ENCODE measurements at places on chromosomes 12 and 14.

DNA sequence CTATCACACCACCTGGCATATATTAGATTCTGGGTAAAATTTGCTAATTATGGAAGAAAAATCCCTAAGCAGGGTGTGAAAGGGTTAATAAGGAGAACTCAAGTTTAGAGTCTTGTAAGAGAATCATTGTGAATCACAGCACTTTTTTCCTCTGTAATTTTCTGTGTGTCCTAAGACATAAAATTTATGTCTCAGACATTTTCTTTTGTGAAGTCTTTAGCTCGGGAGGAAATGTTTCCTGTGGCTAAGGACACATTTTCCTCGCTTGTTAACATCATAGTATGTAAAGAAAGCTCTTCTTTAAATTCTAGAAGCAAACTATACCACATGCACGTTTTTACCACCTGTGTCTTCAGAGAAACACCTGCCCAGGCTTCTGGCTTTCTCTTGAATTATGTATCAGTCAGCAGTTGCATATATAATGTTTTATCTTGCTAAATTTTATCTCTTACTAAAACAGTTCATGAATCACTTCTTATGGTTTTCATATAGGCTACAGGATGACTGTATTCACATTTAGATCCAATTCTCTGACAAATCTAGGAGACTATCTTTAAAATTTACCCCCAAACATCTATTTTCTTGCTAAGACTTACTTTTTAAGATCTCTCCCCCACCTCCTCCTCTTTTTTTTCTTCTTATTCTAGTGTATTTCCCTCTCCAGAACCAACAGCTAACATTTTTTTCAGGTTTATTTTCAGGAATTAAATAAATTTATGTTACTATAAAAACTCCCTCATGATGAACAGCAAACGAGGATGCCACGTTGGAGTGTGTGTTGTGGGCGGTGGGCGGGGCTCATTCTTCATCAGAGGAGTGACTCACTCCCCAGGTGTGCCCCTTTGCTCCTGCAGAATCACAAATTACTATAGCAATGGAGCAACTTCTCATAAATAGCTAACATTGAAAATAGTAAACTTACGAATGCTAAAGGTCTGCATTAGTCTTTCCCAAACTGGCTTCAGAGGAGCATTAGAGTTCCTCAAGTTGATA is 11.6 kb upstream of the CSRP2 start:
- no peak for DNase-seq

DNA sequence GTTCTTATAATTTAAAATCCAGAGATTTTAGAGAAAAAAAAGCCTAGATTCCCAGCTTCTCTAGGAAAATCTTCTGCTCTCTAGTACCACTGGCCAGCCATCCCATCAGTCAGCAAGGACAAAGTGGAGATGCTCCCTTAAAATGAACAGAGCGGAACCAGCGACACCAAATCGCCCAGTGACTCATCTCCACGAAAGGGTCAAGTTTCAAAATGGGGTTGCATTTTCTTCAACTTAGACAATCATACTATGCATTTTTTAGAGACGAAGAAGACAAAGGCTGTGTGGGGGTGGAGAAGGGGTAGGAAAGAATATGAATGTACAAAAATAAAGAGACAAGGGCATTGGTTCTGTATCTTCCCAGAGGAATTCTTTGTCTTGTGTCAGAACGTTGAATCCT is 212.0 kb downstream of the SLC15A4 start:
- DNase-seq, result peak; percentile 23

GRCh38 chr14:31897581-31898186 is 179.4 kb upstream of the ARHGAP5 start:
- DNase-seq, result peak; percentile 80

DNA sequence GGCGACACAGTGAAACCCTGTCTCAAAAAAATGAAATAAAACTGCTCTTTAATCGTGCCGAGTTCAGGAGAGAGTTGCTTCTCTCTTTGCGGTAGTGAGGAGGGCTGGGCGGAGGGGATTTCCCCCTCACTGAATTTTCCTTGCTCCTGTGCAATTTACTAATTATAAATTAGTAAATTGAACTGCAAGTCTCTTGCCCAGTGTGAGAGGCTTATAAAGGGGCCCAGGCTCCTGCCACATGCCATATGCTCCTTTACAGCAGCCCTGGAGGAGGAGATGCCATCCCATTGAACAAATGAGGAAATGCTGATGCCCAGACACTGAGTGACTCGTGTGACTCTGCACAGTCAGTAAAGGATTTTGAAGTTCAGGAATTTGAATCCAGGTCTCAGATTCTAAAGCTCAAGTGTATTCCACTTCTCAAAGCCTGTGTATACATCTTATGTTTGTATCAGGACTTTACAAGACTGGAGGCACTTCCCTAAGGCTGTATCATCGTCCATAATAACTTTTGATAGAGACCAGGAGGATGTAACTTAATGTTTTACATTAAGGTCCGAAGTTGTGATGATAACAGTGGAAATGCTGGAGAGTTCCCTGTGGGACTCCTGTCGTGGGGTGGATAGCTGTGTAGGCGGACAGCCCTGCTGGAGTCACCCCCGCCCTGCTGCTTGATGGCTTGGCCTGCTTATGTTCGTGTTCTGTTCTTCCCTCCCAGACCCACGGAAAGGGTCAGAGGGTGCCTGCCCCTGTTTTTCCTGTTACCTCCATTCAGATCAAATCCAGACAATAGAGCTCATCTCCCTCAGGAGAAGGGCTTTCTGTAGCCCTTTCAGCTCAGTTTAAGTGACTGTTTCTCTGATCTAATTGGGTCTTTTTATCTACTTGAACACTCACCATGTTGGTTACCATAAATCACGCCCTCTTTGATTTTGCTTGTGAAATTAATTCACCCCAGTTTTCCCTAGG is 13.9 kb downstream of the PELI2 start:
- no peak for DNase-seq

GRCh38 chr12:122847516-122847836 is 12.2 kb downstream of the HIP1R start:
- no peak for DNase-seq

All from choroid plexus epithelial cell (primary cell).